Mucosa of gallbladder (tissue), 1 donor: ENCODE measurements at places on chromosomes 4 and X.

DNA sequence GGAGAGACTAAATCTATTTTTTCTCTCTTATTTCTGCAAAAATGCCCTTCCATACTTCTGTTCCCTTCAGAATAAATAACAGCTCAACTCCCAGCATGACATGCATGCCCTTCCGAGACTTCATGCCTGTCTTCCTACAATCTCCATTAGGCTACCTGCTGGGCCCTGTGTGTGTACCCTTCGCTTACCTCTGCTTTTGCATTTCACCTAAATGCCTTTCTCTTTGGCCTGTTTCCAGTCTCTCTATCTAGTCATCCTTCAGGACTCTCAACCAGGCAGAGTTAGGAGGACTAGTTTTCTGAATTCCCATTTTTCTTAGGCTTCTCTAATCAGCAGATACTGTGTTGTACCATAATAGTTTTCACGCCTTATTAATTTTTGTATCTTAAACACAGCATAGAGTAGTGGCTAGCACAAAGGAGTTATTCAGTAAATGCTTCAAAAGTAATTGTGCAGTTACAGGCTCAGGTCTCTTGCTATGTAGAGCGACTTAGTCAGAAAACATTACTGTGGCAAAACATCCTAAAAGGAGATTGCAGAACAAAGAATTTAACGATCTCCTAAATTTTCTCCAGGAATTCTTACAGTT, 20.5 kb downstream of the SEPTIN11 start:
- no peak for DNase-seq

- DNase-seq, result no peak
Measured at GRCh38 chrX:96621811-96622210, 62.8 kb upstream of the DIAPH2 start.

DNA sequence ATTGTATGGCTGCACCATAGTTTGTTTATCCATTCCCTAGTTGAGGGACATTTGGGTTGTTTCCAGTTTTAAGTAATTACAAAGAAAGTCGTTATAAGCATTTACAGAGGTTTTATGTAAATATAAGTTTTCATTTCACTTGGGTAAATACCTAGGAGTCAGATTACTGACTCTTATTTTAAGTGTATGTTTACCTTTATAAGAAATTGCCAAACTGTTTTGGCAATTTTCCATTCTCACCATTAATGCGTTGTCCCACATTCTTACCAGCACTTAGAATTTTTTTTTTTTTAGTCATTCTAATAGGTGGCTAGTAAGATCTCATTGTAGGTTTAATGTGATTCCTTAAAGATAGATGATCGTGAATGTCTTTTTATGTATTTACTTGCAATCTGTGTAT, 121.5 kb upstream of the NR3C2 start:
- no peak for DNase-seq

DNA sequence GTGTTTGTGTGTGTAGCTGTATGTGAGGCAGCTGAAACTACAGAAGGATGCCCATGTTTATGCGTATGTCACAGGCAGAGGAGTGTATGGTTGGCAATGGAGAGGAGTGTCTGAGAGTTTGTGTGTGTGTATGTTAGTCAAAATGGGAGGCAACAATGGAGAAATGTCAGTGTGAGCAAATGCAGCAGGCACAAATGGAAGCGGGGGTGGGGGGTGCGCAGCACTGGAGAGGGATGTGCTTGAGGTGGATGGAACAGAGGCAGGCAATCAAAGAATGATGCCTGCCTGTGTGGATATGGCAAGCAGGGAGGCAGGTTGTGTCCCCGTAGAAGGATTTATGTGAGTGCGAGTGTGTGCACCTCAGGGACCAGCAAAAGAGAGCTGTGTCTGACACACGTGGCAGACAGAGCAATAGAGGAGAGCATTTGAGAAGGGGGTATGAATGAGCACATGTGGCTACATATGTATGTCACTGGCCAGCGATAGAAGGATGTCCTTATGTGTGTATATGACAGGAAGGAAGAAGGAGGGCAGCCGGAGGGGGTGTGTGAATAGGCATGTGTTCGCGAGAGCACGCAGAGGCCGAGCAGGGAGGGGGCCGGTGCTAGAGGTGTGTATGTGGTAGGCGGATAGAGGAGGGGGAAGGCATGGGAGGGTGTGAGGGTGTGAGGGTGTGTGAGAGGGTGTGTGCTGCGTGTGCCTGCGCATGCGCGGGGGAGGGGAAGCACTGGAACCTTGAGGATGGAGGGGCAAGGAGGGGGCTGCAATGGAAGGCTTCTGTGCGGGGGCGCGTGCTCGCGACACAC, 1.1 kb downstream of the PJA1 start:
- peak; percentile 19 for DNase-seq

DNA sequence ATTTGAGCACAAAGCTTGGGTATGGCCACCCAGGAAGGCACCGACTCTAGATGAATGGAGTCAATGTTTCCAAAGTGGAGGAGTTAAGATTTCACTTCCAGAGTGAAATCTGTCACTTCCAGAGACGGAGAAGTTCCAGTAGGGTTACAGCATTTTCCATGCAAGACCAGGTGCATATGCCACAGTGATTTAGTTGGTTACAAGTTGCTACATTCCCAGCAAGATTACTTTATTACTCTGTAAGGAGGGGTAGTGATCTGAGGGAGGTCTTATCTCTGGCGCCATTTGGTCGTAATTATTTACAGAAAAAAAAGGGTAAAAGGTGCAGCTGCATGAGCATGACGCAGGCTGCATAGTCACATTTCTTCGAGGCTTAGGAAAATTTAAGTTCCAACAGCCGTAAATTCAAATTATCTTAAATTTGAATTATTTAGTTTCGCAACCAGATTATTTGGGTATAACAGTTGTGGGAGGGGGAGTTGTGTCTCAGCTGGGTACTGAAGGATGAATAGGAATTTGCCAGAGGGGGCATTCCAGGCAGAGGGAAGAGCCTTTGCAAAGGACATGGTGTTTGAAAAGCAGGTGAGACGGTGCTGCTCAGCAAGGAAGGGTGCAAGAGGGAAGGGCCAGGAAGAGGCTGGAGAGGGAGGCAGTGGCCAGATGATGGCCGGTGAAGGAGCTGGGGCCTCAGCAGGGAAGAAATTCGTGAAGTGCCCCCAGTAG, 17.4 kb upstream of the AFAP1 start:
- no peak for DNase-seq

DNA sequence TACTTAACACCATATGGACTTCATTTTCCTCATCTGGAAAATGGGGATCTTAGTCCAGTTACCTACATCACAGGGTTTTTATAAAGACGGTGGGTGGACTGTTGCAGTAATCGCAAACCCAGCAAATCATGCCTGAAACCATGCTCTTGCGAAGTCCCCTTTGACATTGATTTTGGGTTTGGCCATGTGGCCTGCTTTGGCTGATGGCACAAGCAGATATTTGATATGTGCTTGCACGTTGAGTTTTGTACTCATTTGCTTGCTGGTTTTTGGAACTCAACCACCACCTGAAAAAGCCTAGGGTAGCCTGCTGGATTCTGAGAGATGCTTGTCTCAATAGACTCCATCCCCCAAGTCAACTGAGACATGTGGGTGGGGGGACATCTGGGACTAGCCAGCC, 14.4 kb upstream of the KLHL2 start:
- no peak for DNase-seq

DNA sequence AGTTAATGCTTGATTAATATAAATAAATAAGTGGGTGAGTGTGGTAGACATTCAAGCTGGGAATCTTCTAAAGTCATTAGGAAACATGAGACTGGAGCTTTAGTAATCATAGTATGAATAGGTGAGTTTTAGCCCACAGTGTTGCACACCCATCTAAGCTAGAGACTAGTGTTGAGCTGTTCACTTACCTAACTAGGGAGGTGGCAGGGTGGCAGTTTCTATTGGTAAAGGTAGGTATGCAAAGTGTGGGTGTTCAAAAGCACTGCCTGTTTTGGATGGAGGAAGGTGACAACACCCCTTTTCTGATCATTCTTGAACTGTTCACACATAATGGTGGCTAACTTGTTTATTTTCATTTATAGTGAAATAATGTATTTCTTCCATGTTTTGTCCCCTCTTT, 41.3 kb downstream of the PLS3 start:
- DNase-seq, result no peak

- DNase-seq, result no peak
Measured at GRCh38 chrX:97416461-97416860, 532.8 kb downstream of the RPA4 start.

DNA sequence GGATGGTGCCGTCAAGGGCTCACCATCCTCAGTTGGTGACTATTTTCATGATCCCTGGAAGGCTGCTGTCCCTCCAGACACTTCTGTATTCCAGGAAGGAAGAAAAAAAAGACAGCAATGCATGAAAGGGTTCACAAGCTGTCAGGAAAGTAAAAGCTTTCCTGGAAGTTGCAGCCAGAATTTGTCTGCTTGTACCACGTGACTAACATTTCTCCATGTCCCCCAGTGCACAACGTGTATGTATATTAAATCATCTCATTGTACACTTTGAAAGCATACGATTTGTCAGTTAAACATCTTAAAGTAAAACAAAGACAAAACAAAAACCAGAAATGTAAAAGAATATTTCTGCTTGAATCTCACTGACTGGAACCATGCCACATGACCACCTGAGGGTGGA, 127.4 kb upstream of the CLNK start:
- DNase-seq, result no peak

- no peak for DNase-seq
Measured at GRCh38 chrX:9282325-9282724, 182.5 kb upstream of the TBL1X start.

- no peak for DNase-seq
Measured at GRCh38 chr4:185936650-185937376, 124.8 kb upstream of the SORBS2 start.

GRCh38 chr4:76830612-76830963, 67.4 kb downstream of the SOWAHB start:
- DNase-seq, result no peak

- DNase-seq, result no peak
Measured at GRCh38 chr4:113636877-113637276, 124.7 kb downstream of the CAMK2D start.

DNA sequence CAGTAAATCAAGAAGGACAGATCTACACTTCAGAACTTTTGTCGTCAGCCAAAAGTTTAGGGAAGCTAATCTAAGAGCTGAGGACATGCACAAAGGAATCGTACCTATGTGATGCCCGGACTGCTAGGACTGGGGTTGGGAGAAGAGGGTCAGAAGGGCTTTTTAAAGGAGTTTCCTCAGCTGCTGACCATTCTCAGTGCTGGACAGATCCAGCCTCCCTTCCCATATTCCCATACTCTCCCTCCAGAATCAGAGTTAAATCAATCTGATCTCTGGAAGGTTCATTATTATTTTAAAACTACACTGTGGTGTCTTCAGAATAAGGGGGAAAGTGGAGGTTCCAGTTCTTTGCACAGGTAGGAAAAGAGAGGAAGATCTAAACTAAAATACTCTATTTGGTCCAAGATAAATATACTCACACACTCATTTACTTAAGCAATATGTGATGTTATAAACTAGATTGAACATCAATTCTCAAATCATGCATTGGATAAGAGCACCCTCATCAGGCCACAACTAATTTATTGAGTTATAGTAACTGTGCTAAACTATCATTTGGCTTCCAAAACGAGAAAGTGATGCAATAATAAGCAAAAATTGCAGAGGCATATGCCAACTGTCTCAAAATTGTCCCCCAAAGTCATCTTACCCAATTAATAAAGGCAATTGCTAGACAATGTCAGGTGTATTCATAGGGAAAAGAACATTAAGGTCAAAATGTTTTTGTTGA, 124.7 kb downstream of the HNRNPD start:
- no peak for DNase-seq

GRCh38 chr4:107592519-107592918, 127.5 kb downstream of the PAPSS1 start:
- no peak for DNase-seq

DNA sequence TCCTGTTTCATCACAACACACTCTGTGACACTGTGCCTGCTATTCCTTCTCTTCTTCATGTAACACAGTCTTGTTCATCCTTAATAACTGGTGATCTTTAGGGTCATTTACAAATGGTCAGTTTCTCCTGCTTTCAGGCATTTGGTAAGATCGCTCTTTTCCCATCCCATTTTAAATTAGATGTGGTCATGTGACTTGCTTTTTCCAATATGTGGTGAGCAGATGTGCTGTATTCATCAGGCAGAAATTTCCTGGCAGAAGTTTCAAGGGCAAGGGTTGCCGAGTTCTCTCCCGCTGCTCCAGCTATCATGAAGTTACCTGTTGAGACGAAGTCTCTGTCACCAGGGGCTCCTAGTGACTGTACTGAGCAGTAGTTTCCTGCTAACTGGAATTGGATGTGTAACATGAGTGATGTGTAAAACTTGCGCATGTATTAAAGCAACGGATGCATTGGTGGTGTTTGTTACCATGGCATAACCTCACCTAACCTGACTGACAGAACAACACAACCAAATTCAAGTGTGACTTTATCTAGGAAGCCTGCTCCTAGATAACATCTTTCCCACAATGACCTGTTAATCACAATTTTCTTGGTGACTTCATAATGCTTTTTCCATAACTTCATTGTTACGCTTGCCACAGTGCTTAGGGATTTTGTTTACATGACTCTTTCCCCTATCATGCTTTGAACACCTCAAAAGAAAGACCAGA, 29.5 kb upstream of the BMPR1B start:
- DNase-seq, result peak; percentile 13

DNA sequence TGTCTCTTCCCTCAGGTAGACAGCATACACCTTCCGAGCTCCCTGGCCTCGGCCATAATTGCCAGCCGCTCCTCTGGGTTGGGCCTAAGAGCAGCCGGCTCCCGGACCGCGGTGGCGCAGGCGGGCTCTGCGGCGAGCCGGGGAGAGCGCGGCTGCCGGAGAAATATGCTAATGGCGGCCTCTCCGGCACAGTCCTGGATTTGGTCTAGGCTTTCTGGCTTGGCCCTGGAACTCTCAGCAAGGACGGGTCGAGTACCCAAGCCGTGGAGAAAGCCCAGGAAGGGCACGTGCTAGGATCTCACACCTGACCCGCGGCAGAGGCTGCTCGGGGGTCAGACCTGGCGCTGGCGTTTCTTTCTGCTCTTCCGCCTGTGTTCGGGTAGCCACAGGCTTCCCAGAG, 18.6 kb upstream of the ZIC3 start:
- no peak for DNase-seq

- DNase-seq, result no peak
Measured at GRCh38 chrX:43096830-43097229, 318.9 kb upstream of the PPP1R2C start.

DNA sequence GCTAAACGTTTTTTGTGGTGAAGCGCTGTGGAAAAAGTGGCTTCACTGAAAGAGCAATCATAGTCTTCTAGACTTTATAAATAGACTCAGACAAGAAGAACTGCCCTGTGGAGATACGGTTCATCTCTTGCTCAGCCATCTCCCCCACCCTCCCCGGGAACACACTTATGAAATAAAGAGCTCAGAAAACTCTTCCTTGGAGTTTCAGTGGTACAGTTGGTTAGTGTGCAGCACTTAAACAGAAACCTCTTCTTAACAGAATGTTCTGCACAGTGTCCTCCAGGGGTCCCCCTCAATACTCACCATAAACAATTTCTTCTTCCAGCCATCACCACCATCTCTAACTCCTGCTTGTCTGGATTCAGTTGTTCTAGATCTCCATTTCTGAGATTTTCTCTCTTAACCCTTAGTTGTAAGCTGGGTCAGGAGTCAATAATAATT, 313.0 kb downstream of the ARHGAP10 start:
- no peak for DNase-seq
